ENCODE measurements at places on chromosomes 16 and 17.
A peak's percentile ranks its signal among the peaks of the same experiment; 100 is the strongest.

GRCh38 chr17:30369995-30370394 lies 8.7 kb upstream of the CPD start:
- DNase-seq: no peak

DNA sequence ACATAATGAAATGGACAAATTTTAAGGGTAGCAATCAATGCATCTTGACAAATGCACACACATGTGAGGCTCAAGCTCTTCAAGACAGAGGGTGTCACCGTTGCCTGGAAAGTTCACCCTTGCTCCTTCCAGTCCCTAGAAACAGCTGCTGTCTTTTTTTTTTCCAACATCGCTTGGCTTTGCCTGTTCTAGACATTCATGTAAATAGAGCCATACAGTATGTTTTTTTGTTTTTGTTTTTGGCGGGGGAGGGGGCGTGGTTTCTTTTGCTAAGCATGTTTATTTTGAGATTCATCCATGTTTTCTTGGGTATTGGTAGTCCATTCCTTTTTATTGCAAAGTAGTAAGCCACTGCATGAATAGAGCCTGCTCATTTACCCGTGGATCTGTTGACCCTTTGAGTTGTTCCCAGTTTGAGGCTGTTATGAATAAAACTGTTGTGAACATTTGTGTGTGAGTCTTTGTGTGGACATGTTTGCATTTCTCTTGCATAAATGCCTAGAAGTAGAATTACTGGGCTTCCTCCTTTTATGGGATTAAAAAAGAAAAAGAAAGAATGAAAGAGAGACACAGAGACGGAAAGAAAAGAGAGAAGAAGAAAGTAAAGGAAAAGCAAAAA lies 78.4 kb downstream of the NT5M start:
- DNase-seq: no peak

DNA sequence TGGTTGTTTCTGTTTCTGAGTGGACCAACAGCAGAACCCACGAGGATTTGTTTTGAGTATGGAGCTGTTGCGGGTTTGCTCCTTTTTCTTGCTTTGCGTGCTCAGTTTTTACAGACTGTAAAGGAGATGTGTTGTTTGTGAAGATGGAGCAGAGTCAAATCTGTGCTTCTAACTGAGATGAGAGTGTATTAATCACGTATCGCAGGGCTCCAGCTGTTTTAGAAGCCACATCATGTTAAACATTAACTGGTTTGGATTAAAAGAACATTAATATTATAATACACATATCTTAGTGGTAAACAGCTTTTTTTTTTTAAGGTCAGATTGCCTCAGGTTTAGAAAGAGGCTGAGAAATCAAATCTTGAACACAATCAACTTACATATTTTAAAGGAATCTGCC lies 69.4 kb downstream of the YPEL2 start:
- no peak for DNase-seq

DNA sequence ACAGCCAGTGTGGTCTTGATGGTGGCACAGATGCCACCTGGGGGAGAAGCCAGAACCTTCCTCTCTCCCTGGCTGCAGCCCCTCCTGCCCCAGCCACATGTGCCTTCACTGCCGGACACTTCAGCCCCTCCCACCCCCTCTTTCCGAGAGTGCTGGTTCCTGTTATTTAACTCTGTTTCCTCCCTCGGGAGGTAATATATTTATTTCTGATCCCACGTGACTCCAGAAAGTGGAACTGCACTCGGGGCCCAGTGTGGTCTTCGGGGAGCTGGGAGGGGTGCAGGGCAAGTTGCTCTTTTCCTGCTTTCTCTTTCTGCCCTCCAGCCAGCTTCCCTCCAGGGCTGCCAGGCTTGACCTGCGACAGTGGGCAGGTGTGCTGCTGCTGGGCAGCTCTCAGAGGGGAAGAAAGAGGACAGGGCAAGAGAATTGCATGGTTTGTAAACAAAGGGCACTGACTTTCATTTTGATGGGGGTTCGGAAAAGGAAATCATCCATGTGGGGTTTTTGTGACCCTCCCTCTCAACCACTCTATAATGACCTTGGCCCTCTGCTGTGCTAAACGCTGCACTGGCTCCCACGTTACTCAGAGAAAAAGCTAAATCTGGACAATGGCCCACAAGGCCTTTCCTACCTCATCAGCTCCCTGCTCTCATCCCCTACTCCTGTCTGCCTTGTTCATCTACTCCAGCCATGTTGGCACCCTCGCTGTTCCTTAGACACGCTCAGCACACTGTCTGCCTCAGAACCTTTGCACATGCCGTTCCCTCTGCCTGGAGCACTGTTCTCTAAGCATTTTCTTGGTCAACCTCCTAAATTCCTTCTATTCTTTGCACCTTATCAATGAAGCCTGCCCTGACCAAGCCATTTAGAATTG lies 8.2 kb upstream of the CIITA start:
- DNase-seq: no peak

GRCh38 chr16:82421851-82422250 lies 204.9 kb upstream of the CDH13 start:
- DNase-seq: no peak

DNA sequence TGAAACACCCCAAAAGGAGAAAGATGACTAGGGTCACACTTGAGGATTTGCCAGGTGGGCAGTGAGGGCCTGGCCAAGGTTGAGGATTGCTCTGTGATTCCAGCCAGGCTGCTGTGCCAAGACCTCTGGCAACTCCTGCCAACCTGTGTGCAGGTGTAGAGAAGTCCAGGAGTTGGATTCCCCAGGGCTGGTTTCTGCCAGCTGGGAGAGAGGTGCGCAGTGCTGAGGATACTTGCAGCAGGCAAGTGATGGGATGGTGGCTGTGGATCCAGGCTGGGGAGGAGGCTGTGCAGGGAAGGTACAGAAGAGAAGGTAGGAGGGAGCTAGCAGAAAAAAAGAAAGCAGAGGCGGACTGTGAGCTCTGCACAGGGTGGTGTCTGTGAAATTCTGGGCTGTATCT lies 6.6 kb downstream of the RIPOR1 start:
- no peak for DNase-seq

DNA sequence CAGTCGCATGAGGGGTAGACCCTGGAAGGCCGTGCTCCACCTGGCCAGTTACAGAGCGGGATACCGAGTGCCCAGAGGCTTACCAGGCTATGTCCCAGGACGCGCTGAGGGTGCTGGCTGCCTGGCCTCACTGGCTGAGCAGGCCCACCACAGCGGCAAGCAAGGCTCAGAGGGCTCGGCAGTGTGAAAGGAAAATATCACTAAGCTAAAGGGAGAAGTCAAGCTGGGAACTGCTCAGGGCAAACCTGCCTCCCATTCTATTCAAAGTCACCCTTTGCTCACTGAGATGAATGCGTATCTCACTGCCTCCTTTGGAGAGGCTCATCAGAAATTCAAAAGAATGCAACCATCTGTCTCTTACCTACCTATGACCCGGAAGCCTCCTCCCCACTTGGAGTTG lies 37.4 kb downstream of the CCDC57 start:
- DNase-seq: no peak

DNA sequence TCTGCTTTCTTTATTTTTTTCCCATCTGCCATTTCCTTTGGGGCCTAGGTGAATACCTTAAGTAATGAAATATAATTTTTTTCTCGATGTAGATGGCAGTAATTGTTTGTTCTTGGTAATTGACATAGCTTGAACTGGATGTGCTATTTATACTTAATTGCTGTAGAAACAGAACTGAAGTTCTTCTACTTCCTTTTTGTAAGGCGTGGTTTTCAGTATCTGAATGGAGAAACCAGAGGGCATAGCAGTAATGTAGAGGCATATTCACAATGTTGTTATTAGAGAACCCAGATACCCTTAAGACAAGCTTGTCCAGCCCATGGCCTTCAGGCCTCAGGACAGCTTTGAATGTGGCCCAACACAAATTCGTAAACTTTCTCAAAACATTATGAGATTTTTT lies 16.4 kb downstream of the ATP6V0A1 start:
- no peak for DNase-seq

DNA sequence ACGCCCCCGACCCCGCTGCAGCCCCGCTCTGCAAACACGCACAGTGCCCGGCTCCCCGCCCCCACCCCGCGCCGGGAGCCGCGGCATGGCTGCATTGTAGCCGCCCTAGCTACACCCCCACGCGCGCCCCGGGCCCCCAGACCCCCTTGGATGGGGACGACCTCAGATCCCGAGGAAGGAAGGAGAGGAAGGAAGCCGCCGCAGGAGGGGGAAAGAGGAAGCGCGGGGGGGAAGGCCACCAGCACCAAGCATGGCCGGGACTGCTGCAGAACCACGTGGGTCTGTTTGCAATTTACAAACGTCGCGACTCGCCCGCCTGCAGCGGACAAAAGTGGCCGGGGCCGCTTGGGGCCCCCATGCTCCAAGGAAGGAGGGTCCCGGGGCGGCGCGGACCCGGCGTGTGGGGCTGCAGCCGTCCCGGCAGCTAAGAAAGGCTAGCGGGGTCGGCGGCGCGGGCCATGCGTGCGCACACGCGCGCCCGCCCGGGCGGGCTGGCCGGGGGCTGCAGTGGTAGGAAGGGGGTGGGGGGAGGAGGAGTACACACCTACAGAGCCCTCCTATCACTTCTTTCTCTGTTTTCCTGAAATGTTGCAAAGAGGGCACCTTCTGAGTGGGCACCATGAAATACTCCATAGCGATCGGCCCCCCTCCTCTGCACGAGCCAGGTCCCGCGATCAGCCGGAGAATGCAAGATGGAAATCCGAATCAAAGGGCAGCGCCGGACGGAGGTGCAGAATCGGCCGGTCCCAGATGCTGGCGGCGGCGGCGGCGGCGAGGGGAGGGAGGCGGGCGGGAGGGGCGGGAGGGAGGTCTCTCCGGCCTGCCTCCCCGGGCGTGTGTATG lies 488 bp downstream of the TFAP4 start:
- no peak for DNase-seq

DNA sequence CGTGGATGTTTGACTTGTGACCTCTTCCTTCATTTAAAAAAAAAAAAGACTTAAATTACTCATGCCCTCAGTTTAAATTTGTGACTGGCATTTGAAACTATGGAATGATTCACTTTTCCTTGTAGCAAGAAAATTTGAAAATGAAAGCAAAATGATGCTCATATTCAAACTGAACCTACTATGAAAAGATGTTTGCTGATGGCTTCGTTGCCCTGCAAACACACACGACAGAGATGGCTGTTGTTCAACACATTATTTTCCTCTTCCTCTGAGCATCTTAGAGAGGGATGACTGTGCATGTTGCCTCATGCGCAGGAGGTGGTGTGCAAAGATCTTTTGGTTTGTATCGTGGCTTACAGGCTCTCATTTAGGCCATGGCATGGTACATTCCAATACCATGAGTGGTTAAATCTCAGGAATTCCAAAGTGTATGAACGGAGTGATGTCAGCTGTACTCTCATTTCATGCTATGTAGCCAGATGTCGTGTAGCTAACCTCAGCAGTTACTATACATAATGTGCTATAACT lies 164.5 kb downstream of the PRKCA start:
- DNase-seq: peak; percentile 98

GRCh38 chr16:10558746-10559641 lies 21.4 kb downstream of the EMP2 start:
- DNase-seq: no peak

DNA sequence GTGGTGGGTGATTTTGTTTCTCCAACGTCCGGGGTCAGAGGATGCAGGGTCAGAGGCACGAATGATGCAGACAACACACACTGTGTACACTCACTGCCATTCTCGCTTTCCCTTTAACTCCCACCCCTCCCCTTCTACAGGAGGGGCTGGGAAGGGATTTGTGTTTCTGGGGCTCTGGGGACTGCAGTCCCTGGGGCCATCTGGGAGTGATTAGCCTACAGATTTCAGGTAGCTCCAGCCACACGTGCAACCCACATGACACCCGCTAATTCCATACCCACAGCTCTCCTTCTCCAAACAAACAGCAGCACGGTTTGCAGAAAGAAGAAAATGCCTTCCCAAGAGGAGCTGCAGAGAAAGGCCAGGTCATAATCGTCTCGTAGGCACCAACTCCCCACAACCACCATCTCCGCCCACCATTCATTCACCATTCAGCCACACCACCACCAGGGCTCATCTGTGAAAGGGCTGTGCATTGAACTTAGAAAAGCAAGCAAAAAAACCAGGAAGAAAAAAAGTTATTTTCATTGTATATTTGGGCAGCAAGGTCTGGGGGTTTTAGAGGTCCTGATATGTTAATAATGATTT lies 9.4 kb upstream of the SOX9 start:
- DNase-seq: no peak

GRCh38 chr17:75387771-75388170 lies 17.7 kb downstream of the GRB2 start:
- no peak for DNase-seq
